Fibroblast of lung (primary cell): ENCODE measurements at places on chromosomes 2 and 18. TPM values are rescaled to one million over a fixed set of nuclear protein-coding genes. Genes with fewer than 3 reads are reported as not detected.

Gene TTC32
- total RNA-seq: 5.6 and 5.8 TPM in 2 replicates

Gene PJVK
- total RNA-seq: 2.1 and 4.3 TPM in 2 replicates

Gene NGEF
- total RNA-seq: under 0.01 TPM in 1 of 2 replicates, not detected in the other

Gene ANKRD36B
- total RNA-seq: 23.1 and 26.7 TPM in 2 replicates

Gene ACMSD
- total RNA-seq: not detected in 2 replicates

Gene CGREF1
- total RNA-seq: 2.3 and 10.0 TPM in 2 replicates

Gene EVX2
- not detected in 2 replicates for total RNA-seq

Gene TRIB2
- total RNA-seq: 31.0 and 38.5 TPM in 2 replicates

Gene SRD5A2
- total RNA-seq: not detected in 2 replicates
